ENCODE measurements at places on chromosomes 11 and 22. TPM values are rescaled to one million over a fixed set of nuclear protein-coding genes. Genes with fewer than 3 reads are reported as not detected.

The RBFOX2 gene
- total RNA-seq, result 68.3 TPM

The APLNR gene
- 39.3 TPM for total RNA-seq

The TSGA10IP gene
- total RNA-seq, result not detected

The SLC5A1 gene
- 87.2 TPM for total RNA-seq

The KCNJ4 gene
- total RNA-seq, result 24.4 TPM

The COA4 gene
- 51.4 TPM for total RNA-seq

The ANO1 gene
- 13.8 TPM for total RNA-seq

The CD59 gene
- 779 TPM for total RNA-seq

The RAG2 gene
- total RNA-seq, result not detected

The SCGB1D2 gene
- total RNA-seq, result 1.5 TPM

The MS4A12 gene
- total RNA-seq, result not detected

The FXYD2 gene
- total RNA-seq, result 1.8 TPM

The PRODH gene
- 23.7 TPM for total RNA-seq

The NOL12 gene
- total RNA-seq, result 14.8 TPM

The MAP4K2 gene
- total RNA-seq, result 9.3 TPM

The TTC38 gene
- 28.6 TPM for total RNA-seq

The NLRP14 gene
- not detected for total RNA-seq

The SIPA1 gene
- 36.1 TPM for total RNA-seq

The AGBL2 gene
- total RNA-seq, result 1.5 TPM

The SLC29A2 gene
- total RNA-seq, result 8.5 TPM

The NAA40 gene
- 21.2 TPM for total RNA-seq

The C11orf87 gene
- total RNA-seq, result not detected

The HOATZ gene
- total RNA-seq, result not detected

The CCDC157 gene
- 0.11 TPM for total RNA-seq

The NNMT gene
- 37.0 TPM for total RNA-seq

The XKR3 gene
- total RNA-seq, result not detected

The CCDC15 gene
- 0.11 TPM for total RNA-seq

The C11orf91 gene
- not detected for total RNA-seq

The CHKB gene
- 31.7 TPM for total RNA-seq

The ZNF74 gene
- total RNA-seq, result 6.3 TPM

The MYO7A gene
- 2.1 TPM for total RNA-seq

The INS gene
- not detected for total RNA-seq

The RAB39A gene
- 0.31 TPM for total RNA-seq

The C22orf23 gene
- 0.17 TPM for total RNA-seq

The CAVIN3 gene
- total RNA-seq, result 47.3 TPM

The AMPD3 gene
- total RNA-seq, result 2.3 TPM

The DNAJB7 gene
- not detected for total RNA-seq

The FGF19 gene
- total RNA-seq, result not detected

The PRG2 gene
- not detected for total RNA-seq

The PHOX2A gene
- not detected for total RNA-seq

The APOA1 gene
- total RNA-seq, result 68.6 TPM

The MPZL2 gene
- 11.8 TPM for total RNA-seq

The TEX54 gene
- total RNA-seq, result not detected

The SLC22A12 gene
- total RNA-seq, result not detected

The CCND1 gene
- total RNA-seq, result 255 TPM

The PPFIBP2 gene
- 26.1 TPM for total RNA-seq

The NPAS4 gene
- total RNA-seq, result not detected

The SEC14L2 gene
- total RNA-seq, result 0.21 TPM
